ENCODE measurements at places on chromosomes 4 and X. TPM values are rescaled to one million over a fixed set of nuclear protein-coding genes. Genes with fewer than 3 reads are reported as not detected.
A peak's percentile ranks its signal among the peaks of the same experiment; 100 is the strongest.

DNA sequence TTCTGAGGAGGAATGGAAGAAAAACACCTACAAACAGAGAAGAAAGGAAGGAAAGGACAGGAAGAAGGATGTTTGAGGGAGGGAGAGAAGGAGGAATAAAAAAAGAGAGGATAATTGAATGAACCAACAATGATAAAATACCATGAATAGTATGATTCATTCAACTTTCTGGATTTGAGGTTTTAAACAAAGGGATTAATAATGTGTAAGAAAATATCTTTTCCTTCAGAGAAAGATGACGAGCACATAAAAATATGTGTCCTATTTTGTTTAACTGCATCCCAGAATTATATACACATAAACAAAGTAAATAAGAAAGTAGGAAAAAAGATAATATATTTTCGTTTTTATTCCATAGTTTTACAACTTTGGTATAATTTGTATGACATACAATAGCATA lies 1380.4 kb downstream of the STIM2 start:
- DNase-seq: no peak

GRCh38 chrX:75155447-75155826 lies 646 bp downstream of the ABCB7 start:
- peak; percentile 12 for DNase-seq

DNA sequence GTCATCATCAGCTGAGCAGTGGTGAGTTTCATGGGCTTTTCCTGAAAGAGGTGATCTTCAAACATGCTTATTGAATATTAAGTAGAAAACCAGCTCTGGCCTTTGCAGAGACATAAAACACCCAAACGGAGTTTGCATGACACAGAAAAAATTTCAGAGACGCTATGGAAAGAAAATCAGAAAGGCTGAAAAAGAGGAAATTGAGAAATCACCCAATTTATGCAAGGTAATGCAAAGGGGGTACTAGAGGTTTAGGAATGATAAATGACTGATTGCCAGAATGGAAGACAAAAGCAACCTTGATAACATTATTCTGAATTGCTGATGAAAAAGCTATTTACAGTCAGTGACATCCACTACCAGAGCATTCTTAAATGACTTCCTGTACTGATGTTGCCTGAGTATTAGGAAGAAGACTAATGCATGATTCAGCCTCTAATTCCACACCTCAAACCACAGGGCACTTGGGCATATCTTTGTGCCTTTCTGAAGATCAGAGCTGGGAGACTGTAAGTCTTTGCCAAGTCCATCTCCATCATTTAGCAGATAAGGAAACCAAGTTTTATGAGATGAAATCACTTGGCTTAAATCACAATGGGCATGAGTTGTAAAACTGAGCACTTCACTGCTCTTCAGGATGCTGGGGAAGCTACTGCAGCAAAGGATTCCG lies 565.7 kb downstream of the PPARGC1A start:
- DNase-seq: peak; percentile 12

GRCh38 chr4:79446145-79446544 lies 38.1 kb upstream of the GK2 start:
- DNase-seq: no peak

CDK16 gene
- 85.3 TPM for total RNA-seq

DNA sequence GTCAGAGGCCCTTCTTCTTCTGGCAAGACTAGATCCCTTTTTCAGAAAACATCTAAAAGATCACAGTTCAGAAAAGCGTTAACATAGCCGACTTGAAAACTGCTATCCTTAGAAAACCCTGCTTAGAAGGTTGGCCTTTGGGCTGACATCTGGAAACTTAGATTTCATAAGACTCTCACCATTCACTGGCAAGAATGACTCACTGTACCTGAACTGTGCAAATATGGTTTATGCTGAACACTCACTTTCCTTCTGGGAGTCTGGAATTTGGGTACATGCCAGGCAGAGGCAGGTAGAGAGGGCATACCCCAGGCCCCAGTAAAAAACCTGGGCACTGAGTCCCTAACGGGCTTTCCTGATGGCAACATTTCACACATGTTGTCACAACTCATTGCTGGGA lies 88.8 kb upstream of the GPC3 start:
- DNase-seq: no peak

NEUROG2 gene
- 0.14 TPM for total RNA-seq

SAGE1 gene
- total RNA-seq: not detected

- DNase-seq: no peak
Measured at GRCh38 chr4:159016593-159017024, 86.3 kb upstream of the RAPGEF2 start.

DNA sequence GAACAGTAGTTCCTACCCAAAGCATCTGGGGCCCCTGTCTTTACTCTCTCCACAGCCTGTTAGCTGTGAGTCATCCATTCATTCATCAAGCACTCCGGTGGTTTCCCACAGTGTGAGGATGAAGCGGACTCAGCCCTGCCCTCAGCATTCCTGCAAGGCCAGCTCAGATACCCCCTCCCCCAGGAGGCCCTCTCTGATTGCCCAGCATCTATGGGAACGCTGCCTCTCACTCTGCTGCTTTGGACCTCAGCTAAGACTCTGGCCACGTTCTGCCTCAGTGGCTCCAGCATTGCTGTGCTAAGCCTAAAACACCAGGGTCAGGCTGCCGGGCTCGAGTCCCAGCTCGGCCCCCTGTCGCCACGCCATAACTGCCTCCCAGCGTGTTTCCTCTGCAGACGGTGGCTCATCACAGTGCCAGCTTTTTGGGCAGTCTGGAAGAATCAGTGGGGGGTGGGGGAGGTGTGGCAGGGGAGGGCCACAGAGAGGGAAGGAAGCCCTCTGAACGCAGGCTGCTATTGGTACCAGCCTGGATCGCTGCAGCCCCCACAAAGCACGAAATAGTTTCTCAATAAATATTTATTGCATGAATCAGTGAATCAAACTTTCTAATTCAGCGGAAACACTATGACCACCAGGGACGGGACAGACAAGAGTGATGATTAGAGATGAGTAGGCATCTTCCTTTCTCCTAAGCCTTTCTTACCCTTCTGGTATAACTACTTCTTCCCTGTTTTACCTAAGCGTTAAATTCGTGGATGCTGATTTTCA lies 74.4 kb downstream of the SORCS2 start:
- no peak for DNase-seq

DNA sequence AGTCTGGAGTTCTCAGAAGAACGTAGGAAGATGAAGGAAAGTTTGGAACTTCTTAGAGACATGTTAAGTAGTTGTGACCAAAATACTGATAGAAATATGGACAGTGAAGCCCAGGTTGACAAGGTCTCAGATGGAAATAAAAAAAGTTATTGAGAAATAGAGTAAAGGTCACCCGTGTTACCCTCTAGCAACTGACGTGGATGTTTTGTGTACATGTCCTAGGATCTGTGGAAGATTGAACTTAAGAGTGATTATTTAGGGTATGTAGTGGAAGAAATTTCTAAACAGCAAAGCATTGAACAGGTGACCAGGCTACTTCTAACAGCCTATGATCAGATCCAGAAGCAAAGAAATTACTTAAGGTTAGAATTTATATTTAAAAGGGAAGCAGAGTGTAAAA lies 1020.4 kb downstream of the FSTL5 start:
- no peak for DNase-seq

- DNase-seq: no peak
Measured at GRCh38 chr4:128393101-128393704, 105.6 kb upstream of the PGRMC2 start.

GRCh38 chr4:25161593-25161950 lies 1.3 kb upstream of the SEPSECS start:
- peak; percentile 9 for DNase-seq

DNA sequence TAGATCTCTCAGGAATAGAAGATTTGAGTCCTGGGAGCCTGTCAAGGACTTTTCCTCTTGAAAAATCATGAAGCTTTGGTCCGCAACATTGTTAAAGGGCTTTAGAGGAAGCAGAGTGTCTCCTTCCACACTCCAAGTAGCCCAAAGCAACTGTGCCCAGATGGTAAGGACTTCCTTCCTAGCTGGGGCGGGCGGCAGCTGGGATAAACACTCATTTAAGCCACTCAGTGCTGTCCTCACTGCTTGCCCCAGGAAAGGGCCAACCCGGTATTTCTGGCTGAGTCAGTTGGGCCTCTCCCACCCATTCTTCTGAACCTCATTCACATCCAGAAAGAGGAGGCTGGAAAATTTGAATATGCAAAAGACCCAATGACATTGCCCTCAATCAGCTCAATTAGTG lies 144.3 kb downstream of the CHIC2 start:
- DNase-seq: no peak

HOPX gene
- total RNA-seq: 14.7 TPM

- DNase-seq: peak; percentile 42
Measured at GRCh38 chr4:122584519-122584918, 36.3 kb downstream of the IL21 start.

DNA sequence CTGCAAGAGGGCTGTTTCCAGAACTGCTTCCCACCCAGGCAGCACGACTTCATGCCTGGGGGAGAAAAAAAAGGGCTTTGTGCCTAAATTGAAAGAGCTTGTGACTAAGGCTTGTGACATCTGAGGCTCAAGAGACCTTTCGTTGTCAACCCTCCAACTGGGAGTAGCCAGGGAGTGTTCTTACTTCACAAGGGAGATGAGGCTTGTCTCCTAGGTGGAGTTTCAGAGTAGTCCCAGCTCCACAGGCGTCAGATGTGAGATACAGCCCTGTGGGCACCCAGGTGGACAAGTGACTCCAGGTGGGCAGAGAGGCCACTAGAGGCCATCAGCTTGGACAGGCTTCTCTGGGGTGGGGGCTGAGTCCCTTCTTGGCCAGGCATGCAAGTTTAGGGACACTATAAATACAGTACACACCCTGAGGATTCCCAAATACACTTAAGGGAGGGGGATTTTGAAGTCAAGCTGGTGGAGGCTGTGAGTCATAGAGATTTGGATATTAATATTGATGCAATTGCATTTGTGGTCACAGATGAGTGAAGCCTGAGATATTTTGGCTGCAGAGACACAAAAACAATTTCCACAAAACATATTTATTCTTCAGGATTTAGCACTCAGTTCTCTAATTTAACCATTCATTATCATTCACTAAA lies 40.1 kb upstream of the SETD7 start:
- DNase-seq: no peak

DNA sequence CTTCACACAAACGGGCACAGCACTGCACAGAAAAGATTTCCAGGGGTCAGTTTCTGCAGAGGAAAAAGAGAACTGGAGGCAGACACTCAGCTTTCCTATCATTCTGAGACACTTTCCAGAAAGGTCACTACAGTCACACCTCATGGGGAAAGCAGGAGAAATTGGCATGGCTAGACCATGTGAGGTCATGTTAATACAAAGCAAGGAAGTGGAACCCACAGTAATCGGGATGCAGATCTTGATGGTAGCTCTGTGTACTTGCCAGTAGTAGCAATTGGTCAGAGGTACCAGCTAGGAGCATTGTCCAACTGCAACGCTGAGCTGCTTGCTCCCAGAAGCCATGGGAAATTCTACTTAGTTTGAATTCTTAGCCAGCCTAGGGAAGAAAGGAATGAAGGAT lies 255.3 kb upstream of the PCDH10 start:
- DNase-seq: no peak

DNA sequence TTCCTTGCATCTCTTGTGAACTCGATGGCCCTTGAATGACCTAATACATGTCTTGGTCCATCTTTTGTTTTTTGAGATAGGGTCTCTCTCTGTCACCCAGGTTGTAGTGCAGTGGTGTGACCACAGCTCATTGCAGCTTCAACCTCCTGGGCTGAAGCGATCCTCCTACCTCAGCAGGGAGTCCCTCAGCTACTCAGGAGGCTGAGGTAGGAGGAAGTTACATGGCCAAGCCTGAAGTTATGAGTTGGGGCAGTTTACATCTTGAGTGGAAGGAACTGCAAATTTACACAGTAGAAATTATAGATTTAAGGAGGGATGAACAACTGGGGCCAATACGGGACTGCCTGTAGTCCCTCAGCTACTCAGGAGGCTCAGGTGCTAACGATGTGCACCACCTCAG lies 97.2 kb upstream of the METTL14 start:
- no peak for DNase-seq

- no peak for DNase-seq
Measured at GRCh38 chr4:71110499-71110898, 117.0 kb downstream of the DCK start.

DNA sequence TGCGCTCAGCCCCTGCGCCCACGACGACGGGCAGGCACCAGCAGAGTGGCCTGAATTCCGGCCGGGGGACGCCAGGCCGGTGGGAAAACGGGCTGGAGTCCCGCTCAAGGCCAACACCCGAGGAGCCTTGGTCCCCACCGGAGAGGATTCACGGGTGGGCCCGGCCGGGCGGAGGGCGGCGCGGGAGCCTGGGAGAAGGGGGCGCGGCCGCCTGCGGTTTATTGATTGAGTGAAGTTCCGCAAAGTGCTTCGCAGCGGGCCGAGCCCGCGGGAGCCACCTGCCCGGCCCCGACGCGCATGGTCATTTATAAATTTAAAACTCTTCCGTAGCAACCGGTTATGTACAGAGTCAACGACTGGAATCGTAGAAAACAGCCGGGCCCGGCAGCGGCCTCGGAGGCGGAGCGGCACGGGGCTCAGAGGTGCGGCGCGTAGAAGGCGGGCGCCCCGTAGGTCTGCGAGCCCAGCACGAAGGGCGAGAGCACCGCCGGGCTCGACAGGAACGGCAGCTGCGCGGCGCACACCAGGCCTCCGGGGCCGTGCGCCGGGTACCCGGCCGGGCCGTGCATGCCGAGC lies 3.6 kb downstream of the NKX1-1 start:
- DNase-seq: no peak

UGT2B28 gene
- total RNA-seq: not detected

MAML3 gene
- 0.52 TPM for total RNA-seq

GRCh38 chrX:63764946-63765345 lies 20.1 kb downstream of the ARHGEF9 start:
- DNase-seq: no peak

- DNase-seq: no peak
Measured at GRCh38 chr4:159705334-159705733, 602.5 kb downstream of the RAPGEF2 start.

GRCh38 chrX:85454295-85454694 lies 74.8 kb upstream of the POF1B start:
- DNase-seq: no peak

DNA sequence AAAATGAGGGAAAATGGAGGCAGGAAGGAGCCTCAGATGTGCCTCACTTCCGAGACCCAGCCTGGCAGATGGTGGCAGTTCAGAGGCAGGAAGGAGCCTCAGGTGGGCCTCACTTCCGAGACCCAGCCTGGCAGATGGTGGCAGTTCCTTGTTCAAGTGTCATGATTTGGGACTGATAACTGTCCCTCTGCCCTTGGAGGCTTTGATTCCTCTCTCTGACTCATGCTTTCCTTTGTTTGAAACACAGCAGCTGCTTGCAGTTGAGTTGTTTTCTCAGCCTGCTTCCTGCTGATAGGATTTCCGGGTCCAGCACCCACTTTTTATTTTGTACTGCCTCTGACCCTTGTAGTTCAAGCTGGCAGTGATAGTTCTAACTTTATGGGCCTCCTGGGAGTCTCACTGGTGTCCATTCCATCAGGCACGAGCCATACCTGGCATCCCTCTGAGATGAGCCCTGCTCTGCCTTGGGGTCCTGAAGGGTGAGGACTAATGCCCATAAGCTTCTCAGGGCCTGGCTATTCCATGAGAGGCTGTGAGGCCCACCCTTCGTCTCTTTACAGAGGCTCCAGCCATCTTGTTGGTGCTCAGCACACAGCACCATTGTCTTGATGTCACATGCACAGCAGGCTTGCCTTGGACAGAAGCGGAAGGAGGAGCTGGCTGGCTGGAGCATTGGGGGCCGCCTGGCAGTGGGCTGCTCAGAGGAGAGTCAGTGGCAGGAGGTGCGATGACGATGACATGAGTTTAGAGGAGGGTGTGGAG lies 13.0 kb downstream of the RGS12 start:
- DNase-seq: peak; percentile 73

GRCh38 chrX:80917919-80918318 lies 108.2 kb upstream of the BRWD3 start:
- DNase-seq: no peak

Data from activated naive CD4-positive, alpha-beta T cell treated with anti-CD3 and anti-CD28 coated beads for 36 hours (primary cell).